ENCODE measurements at places on chromosomes 6 and 20.

DNA sequence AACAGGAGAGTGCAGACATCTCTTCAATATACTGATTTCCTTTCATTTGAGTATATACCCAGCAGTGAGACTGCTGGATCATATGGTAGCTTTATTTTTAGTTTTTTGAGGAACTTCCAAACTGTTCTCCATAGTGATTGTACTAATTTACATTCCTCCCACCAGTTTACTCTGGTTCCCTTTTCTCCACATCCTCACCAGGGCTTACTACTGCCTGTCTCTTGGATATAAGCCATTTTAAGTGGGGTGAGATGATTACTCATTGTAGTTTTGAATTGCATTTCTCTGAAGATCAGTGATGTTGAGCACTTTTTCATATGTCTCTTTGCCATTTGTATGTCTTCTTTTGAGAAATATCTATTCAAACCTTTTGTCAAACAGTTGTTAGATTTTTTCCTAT is 64.9 kb upstream of the HMGCLL1 start:
- no peak for DNase-seq

DNA sequence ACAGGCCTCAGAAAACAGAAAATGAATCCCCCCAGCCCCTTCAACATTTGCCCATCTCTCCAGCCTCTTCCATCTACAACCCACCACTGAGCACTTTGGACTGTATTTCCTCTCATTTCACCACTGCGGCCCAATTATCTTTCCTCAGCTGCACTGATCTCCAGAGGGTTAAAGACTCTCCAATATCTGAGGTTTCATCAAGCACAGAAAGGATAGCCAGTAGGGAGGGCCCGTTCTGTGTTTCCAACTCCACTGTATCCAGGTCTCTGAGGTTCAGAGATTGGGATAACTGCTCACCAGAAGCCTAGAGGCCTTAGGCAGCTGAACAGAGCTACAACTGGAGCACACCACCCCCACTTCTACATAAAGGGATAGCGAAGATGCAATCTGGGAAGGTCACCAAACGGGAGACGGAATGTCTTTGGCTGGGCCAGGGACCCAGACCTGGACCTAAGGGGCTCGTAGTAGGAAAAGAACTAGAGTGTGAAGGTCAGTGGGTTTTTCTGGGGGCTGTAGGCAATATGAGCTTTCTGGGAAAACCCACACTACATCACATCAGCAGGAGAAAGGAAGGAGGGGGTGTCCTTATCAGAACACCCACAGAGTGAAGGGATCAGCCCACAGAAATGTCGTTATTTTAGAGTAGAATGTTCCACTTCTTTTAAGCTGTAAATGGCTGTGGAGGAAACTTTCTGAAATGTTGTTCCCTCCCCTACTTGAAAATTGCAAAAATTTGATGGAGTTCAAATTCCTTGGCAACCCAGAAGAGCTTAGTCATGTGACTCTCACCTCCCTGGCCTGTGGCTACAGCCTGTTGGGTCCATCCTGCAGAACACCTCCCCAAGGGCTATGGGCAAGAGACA is 7.3 kb downstream of the KCNK5 start:
- DNase-seq = peak; percentile 91

DNA sequence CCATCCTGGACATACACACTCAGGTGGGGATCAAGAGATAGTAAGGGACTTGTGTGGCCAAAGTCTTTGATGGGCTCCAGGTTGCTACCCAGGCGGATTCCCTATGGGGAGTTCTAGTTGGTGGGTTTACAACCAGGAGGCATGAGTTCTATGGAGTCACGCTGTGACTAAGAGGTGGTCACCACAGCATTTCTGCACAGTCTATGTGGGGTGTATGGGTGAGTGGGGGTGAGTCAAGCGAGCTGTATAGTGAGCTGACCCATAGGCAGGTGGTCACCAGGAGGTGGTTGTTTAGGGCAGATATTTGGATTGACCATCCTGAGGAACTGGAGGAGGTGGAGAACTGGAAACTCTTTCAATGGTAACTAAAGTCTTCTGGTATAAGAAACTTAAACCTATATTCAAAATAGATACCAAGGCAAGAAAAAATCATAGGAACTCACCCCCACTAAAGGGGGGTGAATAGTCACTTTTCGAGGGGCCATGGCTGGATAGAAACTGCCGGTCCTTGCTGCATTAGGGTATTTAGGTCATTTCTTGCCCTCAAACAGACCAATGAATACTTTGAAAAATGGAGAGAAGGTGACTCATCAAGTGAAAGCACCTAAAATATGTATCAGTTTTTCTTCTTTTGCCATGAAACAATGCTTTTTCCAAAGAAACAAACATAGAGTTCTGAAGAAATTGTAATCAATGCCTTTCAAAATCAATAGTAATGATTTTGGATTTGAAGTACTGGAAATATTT is 84.3 kb upstream of the NRN1 start:
- DNase-seq = no peak

- peak; percentile 23 for DNase-seq
Observed at GRCh38 chr6:134145786-134146185, 93.4 kb upstream of the SLC2A12 start.

DNA sequence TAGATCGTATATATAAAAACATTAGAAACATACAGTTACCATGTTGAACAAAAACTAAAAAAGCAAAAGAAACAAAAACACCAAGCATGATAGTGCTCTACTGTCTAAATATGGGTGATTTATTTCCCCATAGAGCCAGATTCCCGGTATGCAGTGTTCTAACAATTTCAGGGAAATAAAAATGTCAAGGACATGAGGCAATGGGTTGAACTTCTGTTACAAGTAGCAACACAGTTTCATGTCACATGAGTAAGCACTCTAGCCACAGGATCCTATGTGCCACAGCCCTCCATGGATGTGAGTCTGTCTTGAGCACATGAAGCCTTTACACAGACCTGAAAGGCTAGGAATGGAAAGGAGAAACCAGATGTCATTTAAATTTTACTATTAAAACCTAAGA is 96.0 kb downstream of the MAP3K5 start:
- DNase-seq = peak; percentile 45

- DNase-seq = no peak
Observed at GRCh38 chr6:90121982-90122381, 174.7 kb downstream of the BACH2 start.

All from hematopoietic multipotent progenitor cell treated with erythropoietin and hydrocortisone succinate and interleukin-3 and kit ligand, for 6 days (in vitro differentiated cells).